Cardiac septum (tissue), 1 donor: ENCODE measurements at places on chromosomes 3 and 15. TPM values are rescaled to one million over a fixed set of nuclear protein-coding genes. Genes with fewer than 3 reads are reported as not detected.
A peak's percentile ranks its signal among the peaks of the same experiment; 100 is the strongest.

DNA sequence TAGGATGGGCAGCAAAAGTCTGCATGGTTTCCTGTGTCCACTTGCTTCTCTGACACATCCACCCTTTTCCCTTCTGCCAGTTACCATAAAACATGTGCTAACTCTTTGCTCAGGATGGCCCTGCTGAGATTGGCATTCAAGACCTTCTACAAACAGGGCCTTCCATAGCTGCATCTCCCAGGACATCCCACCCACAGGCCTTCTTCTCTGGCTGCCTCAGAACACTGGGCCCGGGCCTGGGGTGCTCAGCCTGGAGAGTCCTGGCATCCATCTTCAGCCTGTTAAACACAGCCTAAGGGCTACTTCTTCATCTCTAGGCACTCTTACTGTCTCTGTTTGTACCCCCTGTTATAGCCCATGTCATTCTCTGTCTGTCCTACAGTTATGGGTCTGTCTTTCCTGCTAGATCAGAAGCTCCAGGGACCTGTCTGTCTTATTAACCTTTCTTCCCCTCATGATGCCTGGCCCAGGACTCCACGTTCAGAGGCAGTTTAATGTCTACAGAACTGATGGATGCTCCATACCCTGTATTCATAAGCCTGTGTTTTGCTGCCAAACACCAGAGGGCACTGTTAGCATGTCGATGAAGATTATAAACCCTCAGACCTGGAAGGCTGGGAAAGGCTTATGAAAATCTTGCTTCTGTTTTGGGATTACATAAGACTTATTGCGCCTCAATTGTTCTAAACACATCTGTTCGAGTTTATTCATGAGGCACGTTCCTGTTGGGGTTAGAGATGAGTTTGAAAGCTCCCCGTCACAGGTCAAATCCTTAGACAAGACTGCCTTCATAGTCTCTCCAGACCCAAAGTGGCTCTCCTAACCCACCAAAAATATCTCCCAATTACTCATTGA is 16.5 kb downstream of the SEMA3G start:
- DNase-seq, result peak; percentile 68

DNA sequence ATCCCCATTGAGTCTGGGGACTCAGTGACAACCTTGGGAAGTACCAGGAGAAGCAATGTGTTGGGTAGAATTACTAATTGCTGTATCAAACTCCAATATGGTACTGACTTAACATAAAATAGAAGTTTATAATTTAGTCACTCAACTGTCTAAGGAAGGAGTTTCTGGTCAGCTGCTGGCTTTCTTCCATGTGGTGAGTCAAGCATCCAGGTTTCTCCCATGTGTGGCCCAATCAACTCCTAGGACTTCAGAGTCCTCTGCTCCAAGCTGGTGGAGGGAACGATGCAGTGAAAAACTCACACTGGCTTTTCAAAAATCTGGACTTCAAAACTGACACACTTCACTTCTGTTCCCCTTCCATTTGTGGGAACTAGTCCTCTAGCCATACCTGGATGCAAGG is 25.2 kb downstream of the WNT5A start:
- DNase-seq, result no peak

DPH3 gene
- 23.1 TPM for total RNA-seq

BSN gene
- 1.00 TPM for total RNA-seq

- no peak for DNase-seq
Measured at GRCh38 chr15:68693071-68693470, 114.3 kb downstream of the CORO2B start.

DNA sequence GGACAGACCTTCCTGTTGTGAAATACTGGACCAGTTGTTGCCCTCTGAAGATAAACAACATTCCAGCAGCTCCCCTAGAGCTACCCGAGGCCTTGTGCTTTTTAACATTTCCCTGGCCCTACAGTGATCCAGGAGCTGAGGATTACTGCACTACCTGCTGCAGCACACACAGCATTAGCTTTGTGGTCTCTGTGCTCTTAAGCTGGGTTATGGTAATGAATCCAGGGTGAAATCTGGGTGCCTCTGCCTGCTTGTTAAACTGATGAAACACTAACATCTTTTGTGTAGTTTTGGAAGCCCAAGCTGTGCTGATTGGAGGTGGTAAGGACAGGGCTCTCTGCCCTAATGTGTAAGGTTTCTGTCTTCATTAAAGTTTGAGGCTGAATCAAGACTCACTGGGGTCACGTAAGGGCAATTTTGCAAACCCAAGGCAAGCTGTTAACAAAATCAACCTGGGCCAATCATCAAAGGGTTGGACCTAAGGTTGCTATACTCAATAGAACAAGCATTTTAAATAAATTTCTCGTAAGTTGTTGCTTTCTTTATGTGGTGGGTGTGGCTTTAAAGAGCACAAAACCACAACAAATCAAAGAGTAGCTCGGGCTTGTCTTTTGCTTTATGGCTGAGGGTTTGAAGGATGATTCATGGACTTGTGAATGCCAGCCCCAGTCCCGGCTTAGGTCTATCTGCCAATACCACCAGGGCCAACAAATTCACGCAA is 183.9 kb downstream of the TPRG1 start:
- no peak for DNase-seq

DNA sequence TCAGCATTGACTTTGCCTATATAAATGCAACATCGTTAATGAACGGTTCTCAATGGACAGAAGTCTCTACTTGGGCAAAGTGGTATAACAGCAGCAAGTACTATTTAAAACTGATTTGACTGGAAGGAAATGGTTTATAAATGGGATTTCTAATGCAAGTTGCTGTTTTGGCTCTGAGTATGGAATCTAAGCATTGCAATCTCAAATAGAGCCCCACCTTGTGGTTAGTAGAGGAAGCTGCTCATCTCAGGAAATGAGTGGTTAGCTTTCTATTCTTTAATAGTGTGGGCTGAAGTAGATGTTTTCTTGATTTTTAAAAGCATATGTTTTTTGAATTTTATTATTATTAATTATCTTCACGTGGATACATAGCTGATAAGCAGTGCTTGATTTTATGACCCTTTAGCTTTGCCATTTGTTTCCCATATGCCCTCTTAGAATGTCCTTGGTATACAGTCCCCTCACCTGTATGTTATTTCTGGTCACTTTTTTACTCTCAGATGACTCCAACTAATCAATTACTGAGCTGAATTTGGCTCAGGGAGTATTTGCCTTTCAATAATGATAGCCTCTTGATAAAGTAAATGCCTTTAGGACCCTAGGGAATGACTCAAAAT is 67.1 kb downstream of the OXSM start:
- DNase-seq, result no peak

DNA sequence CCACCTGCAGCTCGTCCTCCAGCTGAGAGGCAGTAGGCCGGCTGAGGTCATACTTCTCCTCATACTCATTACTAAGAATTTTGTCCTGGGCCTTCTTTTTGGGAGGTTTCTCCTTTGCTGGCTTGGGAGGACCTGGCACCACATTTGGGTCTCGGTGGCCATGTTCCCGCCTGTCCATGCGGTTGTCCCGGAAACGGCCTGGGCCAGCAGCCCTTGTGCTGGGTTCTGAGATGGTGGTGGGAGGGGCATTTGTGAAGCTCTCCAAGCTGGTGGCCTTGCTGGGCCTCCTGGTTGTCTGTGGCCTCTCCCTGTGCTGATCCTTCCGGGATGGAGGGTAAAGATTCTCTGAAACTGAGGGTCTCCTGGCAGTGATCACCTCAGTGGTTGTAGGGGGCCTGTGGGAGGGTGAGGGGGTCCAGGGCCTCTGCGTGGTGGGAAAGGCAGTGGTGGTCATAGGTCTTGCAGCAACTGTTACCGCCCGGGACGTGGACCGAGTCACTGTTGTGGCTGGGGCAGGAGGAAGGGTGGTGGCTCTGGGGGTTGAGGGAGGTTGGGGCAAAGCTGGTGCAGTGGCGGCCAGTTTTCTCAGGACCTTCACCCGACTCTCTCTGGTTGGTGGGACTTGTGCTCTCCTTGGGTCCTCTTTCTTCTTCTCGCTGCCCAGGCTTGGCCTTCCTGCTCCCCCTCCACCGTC is 2.5 kb downstream of the CCDC80 start:
- no peak for DNase-seq

GABRR3 gene
- total RNA-seq, result not detected

- DNase-seq, result no peak
Measured at GRCh38 chr3:117045143-117045542, 335.6 kb downstream of the TUSC7 start.

DNA sequence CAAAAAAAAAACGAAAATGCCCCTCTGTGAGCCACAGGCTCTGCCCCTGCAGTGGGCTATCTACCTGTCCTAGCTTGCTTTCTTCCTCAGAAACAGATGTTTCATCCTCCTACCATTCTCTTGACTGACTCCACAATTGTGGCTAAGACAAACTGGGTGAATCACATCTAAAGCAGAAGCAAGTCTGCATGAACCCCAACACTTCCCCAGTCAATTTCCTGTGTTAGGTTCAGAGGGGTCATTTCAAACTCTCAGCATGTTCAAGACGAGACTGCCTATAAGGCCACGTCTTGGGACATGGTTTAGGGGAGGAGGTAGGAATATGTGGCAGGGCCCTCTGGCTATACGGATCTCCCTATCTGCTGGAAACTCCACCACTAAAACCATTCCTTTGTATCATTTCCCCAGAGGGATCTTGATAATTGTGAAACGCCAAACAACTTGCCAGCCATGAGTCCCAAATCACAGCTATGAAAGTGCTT is 28.6 kb upstream of the ANKDD1A start:
- no peak for DNase-seq

DNA sequence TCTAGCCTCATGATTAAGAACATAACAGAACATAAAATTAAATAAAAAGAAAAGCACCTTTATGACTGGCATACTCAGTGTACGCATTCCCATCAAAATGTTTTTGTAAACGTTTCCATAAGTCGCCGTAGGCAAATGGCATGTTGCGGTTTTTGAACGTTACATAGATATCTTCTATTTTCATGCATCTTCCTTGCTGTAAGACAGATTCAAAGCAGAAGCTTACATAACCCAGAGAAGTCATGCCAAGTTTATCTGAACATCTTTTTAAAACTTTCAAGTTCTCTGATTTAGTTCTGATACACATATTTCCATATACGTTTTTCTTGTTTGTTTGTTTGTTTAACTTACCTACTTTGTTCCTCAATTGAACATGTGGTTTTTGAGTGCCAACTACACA is 388.6 kb downstream of the GABRG3 start:
- DNase-seq, result no peak

EOMES gene
- total RNA-seq, result not detected

DNA sequence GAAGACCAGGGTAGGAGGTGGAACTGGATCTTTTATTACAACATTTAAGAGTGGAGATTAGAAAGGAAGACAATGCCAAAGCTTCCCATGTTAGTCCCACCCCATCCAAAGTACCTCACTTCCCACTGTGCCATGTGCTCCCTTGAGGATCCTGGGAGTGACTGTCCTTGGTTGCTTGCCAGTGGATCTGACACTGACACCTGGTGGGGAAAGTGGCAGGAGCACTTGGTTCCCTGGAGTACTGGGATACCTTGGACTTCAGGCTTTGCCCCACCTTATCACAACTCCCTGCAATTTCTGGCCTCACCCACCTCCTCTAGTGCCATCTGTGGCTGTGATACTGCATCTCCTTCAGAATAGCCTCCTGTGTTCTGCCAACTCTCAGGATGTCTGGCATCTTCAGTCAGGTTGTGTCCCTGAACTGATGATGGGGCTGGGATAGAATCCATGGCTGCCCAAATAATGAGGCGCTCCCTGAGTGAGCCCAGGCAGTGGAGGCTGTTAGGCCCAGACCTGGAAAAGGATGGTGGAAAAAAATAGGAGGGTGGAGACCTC is 1.3 kb downstream of the ELL3 start:
- no peak for DNase-seq

DNA sequence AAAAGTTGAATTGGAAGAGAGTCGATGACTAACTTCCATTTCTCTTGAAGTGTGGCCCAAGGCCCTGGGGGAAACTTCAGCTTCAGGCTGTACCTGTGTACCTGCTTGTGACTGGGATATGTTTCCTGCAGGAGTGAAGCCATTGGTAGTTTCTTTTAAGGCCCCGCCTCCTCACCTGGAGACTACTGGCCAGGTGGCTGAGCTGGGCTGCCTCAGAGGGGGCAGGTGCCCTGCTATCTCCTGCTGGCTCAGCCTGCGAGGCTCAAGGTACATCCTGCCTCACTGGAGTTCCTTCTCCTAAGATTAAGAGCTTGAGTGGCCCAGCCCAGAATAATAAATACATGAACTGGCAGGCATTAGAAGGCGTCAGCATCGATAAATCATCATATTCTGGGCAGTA is 121.6 kb upstream of the ROPN1 start:
- DNase-seq, result no peak

DNA sequence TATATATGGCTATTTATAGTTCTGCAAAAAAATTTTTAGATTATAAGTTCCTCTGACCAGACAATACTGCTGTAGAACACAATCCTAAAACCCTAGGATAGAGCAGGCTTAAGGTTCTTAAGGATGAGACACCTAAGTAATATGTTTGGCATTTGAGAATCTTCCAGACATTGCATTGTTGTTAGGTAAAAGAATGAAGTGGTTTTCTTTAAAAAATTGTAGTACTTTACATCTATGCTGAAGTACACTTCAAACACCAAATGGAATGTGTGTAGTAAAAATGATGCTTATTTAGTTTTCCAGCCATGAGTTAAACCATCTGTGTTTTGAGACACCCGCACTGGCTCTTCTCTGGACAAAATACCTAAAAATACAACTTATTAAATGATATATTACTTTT is 857.7 kb downstream of the OTOL1 start:
- no peak for DNase-seq

DNA sequence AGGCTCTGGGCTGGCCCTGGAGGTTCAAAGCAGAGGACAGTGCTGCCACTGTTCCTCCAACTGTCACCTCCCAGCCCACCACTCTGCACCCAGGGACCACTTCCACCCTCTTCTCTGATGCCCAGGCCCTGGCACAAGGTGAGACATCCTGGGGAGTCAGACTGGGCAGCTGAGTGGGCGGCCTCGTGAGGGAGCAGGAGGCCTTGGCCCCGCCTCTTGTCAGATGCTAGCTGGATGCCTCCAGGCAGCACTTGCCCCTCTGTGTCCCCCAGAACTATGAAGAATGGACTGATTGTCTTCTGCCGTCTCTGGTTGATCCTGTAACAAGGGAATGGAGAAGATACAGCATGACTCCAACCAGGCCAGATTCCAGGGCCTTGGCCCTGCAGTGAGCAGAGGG is 191.0 kb upstream of the LINGO1 start:
- DNase-seq, result no peak

SKOR1 gene
- 0.24 TPM for total RNA-seq

GALNT15 gene
- total RNA-seq, result 1.3 TPM

DNA sequence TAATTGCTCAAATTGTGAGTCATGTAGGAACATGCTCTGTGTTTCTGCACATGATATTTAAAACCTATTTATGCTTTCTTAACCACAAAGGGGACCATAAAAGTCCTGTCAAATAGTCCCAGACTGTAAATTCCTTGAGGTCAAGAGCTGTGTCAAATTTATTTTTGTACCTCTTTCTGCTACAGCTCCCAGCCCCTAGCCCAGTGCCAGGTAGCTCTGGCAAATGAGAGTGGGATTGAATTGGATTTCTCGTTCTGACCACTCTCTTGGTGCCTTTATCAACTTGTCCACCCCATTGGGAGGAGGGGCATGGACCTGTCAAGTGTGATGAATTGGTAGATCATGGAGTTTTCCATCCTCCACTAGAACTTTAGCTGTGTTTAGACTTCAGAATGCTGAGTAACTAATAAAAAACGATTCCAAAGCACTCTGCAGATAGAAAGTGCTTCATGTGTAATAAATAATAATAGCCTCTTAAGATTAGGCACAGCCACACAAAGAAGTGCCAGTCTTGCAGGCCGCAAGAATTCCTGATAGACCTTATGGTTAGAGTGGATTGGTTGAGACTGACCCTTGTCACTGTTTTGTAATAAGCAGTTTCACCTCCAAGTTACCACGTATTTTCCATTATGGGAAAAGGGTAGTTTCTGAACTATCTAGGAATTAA is 120.4 kb downstream of the LPP start:
- DNase-seq, result no peak
